ENCODE measurements at places on chromosomes 5 and 9. TPM values are rescaled to one million over a fixed set of nuclear protein-coding genes. Genes with fewer than 3 reads are reported as not detected.

DNA sequence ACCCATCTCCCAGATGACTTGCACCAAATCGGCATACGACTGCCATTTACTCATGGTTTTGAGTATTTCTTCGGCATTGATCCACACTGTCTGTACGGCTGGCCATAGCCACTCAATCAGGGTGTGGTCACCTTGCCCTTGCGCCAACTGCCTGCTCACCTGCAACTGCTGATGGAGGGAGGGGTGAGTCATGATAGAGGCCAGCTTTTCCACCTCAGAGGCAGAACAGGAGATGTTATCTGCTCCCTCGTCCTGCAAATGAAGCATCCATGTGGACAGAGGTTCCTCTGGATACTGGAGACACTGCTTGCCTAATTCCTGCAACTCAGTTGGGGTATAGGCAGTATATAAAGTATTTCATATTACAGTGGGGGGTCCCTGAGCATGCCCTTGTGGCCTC lies 85.6 kb upstream of the ATP10B start:
- H3K4me1 ChIP-seq, result no peaks in the 10 kb centered on the region
- H3K36me3 ChIP-seq, result no peaks in the 10 kb centered on the region
- H3K27ac ChIP-seq, result no peak overlapping the region
- no peak for DNase-seq
- H3K4me3 ChIP-seq, result no peak overlapping the region

Gene SPATA6L
- 0.21 TPM for total RNA-seq

- no peak for DNase-seq
- no peaks in the 10 kb centered on the region for H3K4me1 ChIP-seq
- no peak overlapping the region for H3K27ac ChIP-seq
- no peak overlapping the region for H3K4me3 ChIP-seq
- H3K36me3 ChIP-seq, result no peaks in the 10 kb centered on the region
Measured at GRCh38 chr9:38185647-38186403, 116.8 kb upstream of the SHB start.

GRCh38 chr5:1278656-1279442 lies 16.0 kb downstream of the TERT start:
- DNase-seq, result no peak
- no peak overlapping the region for H3K4me3 ChIP-seq
- H3K36me3 ChIP-seq, result peaks cover 17% of the 10 kb centered on the region

GRCh38 chr5:134252671-134253070 lies 26.8 kb upstream of the PPP2CA start:
- no peak overlapping the region for H3K27ac ChIP-seq
- no peaks in the 10 kb centered on the region for H3K4me1 ChIP-seq
- H3K27me3 ChIP-seq, result peaks cover 9% of the 10 kb centered on the region
- DNase-seq, result no peak
- no peaks in the 10 kb centered on the region for H3K36me3 ChIP-seq

Gene GGTA1
- total RNA-seq, result not detected

Gene PCDHB12
- not detected for total RNA-seq

GRCh38 chr5:103487218-103487617 lies 75.4 kb downstream of the NUDT12 start:
- H3K4me1 ChIP-seq, result no peaks in the 10 kb centered on the region
- H3K27me3 ChIP-seq, result peaks cover 2% of the 10 kb centered on the region
- no peak for DNase-seq
- no peak overlapping the region for H3K4me3 ChIP-seq

DNA sequence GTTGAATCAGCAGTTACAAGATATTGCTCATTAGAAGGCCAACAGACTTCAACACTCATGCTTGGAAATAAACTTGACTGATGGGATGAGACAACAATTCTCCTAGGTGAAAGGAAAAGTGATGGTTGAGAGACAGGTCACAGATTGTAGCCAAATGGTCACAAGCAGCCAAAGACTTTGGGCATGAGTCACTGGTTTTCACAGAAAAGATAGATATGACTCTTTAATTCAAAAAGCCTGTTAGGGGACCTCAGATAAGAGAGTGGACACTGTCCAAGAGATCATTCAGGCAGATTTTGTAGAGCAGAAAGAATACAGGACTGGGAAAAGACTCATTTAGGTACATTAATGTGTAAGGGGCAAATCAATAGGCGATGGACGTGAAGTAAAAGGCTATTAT lies 982.5 kb downstream of the MAT2B start:
- no peak overlapping the region for H3K27ac ChIP-seq
- no peak overlapping the region for H3K4me3 ChIP-seq
- H3K4me1 ChIP-seq, result no peaks in the 10 kb centered on the region
- H3K36me3 ChIP-seq, result no peaks in the 10 kb centered on the region

Gene PLPP7
- total RNA-seq, result 0.21 TPM

Gene FAT2
- total RNA-seq, result under 0.01 TPM

DNA sequence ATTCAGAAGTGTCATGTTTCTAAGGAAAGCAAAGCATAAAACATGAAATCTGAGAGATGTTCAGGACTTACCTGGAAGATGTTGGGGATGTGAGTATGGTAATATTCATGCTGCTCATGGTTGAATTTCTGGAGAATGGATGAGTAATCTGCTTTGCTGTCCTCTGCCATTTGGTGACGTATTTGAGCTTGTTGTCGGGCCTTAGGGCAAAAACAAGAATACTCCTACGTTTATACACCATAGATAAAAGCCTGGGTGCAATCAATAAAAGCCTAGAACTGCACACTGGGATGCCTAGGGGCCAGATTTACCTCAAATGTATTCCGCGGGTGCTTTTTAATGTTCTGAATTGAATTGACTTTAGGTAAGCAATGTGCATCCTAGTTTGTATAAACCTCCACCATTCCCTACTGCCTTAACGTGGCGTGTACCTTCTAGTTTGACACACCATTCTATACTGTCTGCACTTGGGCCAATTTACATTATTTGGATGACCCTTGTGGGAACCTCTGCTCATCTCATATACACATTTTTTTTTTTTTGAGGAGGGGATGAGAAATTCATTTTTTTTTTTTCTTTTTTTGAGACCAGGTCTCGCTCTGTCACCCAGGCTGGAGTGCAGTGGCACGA lies 94.4 kb downstream of the USP20 start:
- peaks cover 79% of the 10 kb centered on the region for H3K36me3 ChIP-seq
- H3K4me1 ChIP-seq, result peaks cover 47% of the 10 kb centered on the region
- no peak for DNase-seq
- H3K27me3 ChIP-seq, result no peaks in the 10 kb centered on the region

DNA sequence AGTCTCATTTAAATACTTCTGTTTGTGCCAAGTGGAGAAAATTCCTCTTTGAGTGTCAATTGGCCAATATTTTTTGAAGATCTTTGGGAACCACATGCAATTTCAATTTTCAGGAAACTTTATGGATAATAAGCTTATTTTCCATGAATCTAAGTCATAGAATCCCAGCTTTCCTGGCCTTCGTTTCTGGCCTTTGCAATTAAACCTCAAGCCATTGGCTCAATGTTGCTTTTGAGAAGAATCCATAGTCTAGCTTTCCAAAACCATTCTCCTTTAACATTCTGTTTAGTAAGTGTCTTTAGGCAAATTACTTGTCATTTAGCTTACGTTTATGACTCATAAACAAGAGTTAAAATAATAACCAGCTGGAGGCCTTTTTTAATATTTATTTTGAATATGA lies 145.0 kb upstream of the FTMT start:
- no peak overlapping the region for H3K4me3 ChIP-seq
- no peak overlapping the region for H3K27ac ChIP-seq
- no peaks in the 10 kb centered on the region for H3K36me3 ChIP-seq
- DNase-seq, result no peak

- H3K4me1 ChIP-seq, result no peaks in the 10 kb centered on the region
- no peaks in the 10 kb centered on the region for H3K36me3 ChIP-seq
- H3K27me3 ChIP-seq, result no peaks in the 10 kb centered on the region
Measured at GRCh38 chr5:57824623-57825022, 342.0 kb upstream of the ACTBL2 start.

Gene TMEFF1
- 1.1 TPM for total RNA-seq

Gene SPATA31A3
- total RNA-seq, result not detected

GRCh38 chr9:121453232-121453892 lies 46.3 kb downstream of the GGTA1 start:
- H3K27me3 ChIP-seq, result peaks cover 15% of the 10 kb centered on the region
- no peak overlapping the region for H3K27ac ChIP-seq
- peaks cover 31% of the 10 kb centered on the region for H3K4me1 ChIP-seq
- no peak for DNase-seq

DNA sequence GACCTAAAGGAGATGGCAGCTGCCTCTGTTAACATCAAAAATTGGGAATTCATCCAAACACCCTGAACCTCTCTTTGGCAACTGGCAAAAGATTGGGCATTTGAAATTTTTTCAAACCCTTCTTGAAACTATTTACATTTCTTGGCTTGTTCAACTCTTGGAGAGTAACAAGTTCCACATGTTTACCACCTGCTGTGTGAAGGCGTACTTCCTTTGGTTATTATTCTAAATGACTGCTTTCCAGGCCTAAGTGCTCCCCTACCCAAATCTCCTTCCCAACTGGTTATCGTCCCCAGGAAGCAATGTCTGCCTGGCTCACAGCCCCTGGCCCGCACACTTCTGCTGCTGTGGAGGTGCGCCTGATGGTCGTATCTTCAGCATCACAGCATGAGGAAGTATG lies 422.7 kb downstream of the DMAC1 start:
- H3K4me1 ChIP-seq, result no peaks in the 10 kb centered on the region
- H3K27ac ChIP-seq, result no peak overlapping the region
- no peak for DNase-seq
- peaks cover 8% of the 10 kb centered on the region for H3K27me3 ChIP-seq
- H3K36me3 ChIP-seq, result no peaks in the 10 kb centered on the region
- H3K4me3 ChIP-seq, result no peak overlapping the region

DNA sequence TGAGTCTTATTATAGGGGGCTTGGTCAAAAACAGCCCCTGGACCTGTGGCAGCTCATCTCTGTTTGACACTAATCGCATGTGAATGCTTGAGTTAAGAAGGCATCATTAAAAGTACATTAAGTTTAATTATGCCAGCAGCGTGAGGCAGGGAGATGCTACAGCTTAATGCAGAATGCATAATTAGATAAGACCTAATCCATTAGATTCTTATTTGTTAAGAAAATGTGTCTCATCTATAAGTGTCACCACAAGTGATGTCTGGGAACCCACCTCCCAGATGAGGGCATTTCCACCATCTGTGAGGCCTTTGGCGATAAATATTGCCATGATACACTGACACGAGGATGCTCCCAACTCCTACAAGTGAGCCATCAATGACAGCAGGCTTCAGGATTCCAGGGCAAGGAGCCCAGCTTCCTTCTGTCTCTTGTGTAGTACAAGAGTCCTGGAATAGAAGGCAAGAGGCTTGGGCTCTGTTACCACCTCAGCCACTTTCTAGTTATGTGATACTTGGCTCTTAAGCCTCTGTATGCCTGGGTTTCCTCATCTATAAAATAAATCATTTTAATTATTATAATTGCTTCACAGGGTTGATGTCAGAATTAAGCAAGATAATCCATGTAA lies 202.7 kb downstream of the FAM114A2 start:
- no peak for DNase-seq
- no peaks in the 10 kb centered on the region for H3K4me1 ChIP-seq
- no peak overlapping the region for H3K4me3 ChIP-seq
- H3K36me3 ChIP-seq, result no peaks in the 10 kb centered on the region
- no peak overlapping the region for H3K27ac ChIP-seq

GRCh38 chr5:2168601-2169429 lies 286.1 kb upstream of the IRX4 start:
- no peak for DNase-seq
- H3K4me1 ChIP-seq, result no peaks in the 10 kb centered on the region
- no peak overlapping the region for H3K27ac ChIP-seq
- no peaks in the 10 kb centered on the region for H3K36me3 ChIP-seq
- no peaks in the 10 kb centered on the region for H3K27me3 ChIP-seq
- H3K4me3 ChIP-seq, result no peak overlapping the region

Data from activated T-helper 2 cell treated with anti-CD3 and anti-CD28 coated beads, Interferon-gamma antibody, Interleukin-2, Interleukin-4, amounts not matched to agents 10 μg/mL and 5 μg/mL and 100 μg/mL, durations not matched to agents 14 hours and 24 hours and 36 hours (primary cell).